ENCODE measurements at places on chromosomes 1 and 21.

GRCh38 chr1:197774466-197775281 is 606 bp downstream of the DENND1B start:
- peak; percentile 30 for DNase-seq

GRCh38 chr1:208248307-208248801 is 4.2 kb upstream of the PLXNA2 start:
- no peak for DNase-seq

- DNase-seq, result peak; percentile 54
These were observed 72.9 kb downstream of the SKI start for GRCh38 chr1:2300851-2301606.

GRCh38 chr1:36825226-36825625 is 209.1 kb downstream of the GRIK3 start:
- DNase-seq, result no peak

DNA sequence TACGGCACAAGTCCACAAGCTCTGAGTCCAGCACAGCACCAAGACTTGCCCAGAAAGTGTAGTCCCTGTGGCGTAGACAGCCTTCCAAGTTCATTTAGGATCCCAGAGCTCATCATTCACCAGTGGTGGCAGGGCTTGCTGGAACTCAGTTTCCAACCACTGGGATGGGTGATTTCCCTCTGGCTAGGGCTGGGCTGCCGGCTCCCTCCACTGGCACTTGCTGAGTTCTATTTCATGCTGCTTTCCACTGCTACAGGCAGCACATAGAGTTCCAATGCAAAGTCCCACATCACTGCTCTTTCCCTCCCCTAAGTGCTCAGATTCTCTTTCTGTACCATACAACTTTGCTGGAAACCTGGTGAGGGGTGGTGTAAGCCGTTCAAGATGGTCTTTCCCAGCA is 510.3 kb upstream of the TMPRSS15 start:
- no peak for DNase-seq

- no peak for DNase-seq
These were observed 57.2 kb upstream of the LRRN2 start for GRCh38 chr1:204742676-204743251.

GRCh38 chr1:17617787-17618557 is 78.5 kb downstream of the ARHGEF10L start:
- no peak for DNase-seq
